CD4-positive, alpha-beta T cell (primary cell): ENCODE measurements at places on chromosomes 2 and 18. TPM values are rescaled to one million over a fixed set of nuclear protein-coding genes. Genes with fewer than 3 reads are reported as not detected.

GRCh38 chr18:57440331-57441070, 5.3 kb downstream of the ONECUT2 start:
- no peak for DNase-seq

DNA sequence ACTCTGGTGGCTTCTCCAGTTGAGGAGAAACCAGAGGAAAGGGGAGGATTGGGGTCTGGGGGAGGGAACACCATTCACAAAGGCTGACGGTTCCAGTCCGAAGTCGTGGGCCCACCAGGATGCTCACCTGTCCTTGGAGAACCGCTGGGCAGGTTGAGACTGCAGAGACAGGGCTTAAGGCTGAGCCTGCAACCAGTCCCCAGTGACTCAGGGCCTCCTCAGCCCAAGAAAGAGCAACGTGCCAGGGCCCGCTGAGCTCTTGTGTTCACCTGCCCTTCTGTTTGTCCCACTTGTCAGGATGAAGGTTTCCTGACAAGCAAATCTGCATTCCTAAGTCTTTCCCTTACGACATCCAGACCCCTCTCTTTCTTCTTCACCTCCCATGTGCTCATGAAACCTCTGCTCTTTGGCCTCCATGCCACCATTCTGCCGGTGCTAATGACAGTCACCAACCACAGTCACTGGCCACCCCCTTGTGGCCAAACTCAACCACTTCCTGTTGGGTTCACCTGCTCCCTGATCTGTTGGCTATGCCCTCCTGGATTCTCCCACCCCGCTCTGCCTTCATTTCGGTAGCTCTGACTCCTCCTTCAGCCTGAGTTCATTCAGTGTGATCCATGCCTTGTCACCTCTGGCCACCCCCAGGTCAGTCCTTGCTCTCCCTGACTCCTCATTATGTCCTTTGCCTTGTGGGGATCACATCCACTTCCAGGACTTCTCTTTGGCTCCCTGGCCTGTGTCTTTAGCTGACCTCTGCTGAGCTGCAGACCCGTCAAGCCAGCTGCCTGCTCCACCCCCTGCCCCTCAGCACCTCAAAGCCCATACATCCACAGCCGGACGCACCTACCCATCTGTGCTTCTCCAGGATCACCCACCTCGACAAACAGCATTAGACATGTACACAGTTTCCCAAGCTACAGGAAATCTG, 17.6 kb downstream of the EMX1 start:
- DNase-seq, result no peak

LRATD1 gene
- total RNA-seq, result not detected

GRCh38 chr2:146754606-146755005, 1090.2 kb upstream of the ACVR2A start:
- DNase-seq, result no peak

KIAA2012 gene
- total RNA-seq, result not detected

DNA sequence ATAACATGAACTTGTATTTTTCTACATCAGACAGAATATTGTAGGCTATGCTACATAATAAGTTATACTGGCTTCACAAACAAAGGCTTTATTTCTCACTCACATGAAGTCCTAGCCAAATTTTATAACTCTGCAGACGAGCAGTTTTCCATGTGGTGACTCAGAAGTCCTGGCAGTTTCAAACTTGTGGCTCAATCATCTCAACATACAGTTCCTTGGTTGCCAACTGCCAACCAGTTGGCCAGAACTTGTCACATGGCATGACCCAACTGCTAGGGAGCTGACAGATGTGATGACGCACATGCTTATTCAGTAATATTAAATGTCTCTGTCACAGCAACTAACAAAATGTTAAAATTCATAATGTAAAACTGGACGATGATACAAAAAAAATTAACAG, 63.8 kb upstream of the ZC3H15 start:
- no peak for DNase-seq

SLC9A4 gene
- not detected for total RNA-seq

HOXD12 gene
- not detected for total RNA-seq

LAMA1 gene
- total RNA-seq, result not detected

DNA sequence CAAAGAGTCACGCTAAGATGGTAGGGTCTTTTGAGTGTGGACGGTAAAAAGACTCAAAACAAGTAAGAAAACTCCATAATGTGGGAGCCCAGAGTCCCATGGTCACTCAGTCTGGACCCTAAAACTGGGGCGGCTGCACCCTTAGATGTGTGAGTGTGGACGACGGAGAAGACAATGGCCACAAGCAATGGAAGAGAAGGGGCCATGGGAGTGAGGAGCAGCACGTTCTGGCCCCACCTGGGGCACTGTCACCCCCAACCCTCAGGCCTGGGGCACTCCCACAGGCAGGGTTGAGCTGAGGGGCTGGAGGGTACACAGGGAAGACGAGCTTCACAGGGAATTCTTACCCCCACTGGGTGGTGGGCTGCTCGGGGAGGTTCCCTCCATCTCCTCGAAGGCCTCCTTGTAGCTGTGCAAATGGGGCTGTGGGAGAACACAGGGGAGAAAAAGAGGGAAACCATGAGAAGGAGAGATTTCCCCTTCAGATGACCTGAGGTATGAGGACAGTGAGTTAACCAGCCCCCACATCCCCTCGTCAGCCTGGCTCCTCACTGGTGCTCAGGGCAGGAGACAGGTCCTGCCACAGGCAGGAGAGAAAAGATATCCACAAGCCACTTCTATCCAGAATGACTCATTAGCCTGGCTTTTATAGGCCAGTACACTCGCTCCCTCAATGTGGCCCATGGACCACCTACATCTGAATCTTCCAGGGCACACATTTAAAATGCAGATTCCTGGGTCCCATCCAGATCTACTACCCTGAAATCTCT, 167.9 kb downstream of the TNS1 start:
- no peak for DNase-seq

GRCh38 chr2:7077660-7078267, 160.6 kb downstream of the RNF144A start:
- no peak for DNase-seq

SPP2 gene
- not detected for total RNA-seq

GRCh38 chr2:164314148-164314547, 307.1 kb downstream of the GRB14 start:
- no peak for DNase-seq
